CD4-positive, alpha-beta T cell treated with Interleukin-12 subunit alpha and Interleukin-12 subunit beta, for 1 hour (primary cell): ENCODE measurements at places on chromosomes 3 and 15.

DNA sequence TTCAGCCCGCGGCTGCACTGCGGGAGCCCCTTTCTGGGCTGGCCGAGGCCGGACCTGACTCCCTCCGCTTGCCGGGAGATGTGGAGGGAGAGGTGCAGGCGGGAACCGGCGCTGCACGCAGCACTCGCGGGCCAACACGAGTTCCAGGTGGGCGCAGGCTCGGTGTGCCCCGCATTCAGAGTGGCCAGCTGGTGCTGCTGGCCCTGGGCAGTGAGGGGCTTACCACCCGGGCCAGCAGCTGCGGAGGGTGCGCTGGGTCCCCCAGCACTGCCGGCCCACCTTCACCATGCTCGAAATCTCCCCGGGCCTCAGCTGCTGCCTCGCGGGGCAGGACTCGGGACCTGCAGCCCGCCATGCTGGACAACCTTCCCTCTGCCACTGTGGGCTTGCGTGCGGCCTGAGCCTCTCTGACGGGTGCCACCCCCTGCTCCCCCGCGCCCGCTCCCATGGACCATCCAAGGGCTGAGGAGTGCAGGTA lies 733.5 kb upstream of the CCDC54 start:
- DNase-seq: no peak

GRCh38 chr3:133474251-133474801 lies 74.5 kb downstream of the BFSP2 start:
- DNase-seq: no peak

GRCh38 chr3:107461721-107462120 lies 61.0 kb upstream of the BBX start:
- DNase-seq: no peak

- DNase-seq: no peak
Measured at GRCh38 chr3:83843716-83844115, 1115.1 kb upstream of the CADM2 start.

- DNase-seq: no peak
Measured at GRCh38 chr3:136457793-136458192, 207.7 kb downstream of the PCCB start.

DNA sequence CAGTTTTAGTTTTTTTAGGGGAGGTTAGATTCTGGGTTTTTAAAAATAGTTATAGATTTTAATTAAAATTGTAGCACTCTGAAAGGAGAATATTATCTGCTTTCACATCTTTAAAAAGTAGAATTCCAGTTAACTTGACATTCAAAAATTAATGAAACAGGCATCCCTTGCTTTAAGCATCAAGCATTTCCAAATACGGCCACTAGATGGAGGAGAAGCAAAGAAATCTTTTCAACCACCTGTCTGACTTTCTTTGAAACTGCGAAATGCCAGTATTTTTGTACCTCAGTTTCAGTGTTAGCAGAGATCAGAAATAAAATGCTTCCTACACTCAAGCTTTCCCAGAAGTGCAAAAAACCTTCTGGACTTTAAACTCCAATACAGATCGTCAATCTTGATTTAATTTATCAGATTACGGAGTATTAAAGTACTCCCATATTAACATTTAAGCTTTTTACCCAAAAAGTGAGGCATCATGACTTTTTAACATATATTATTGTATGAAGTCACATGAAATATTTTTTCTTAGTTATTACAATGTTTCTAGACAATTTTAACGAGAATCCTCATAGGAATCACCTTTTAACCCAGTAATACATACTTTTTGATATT lies 153.3 kb downstream of the P3H2 start:
- DNase-seq: peak; percentile 50

DNA sequence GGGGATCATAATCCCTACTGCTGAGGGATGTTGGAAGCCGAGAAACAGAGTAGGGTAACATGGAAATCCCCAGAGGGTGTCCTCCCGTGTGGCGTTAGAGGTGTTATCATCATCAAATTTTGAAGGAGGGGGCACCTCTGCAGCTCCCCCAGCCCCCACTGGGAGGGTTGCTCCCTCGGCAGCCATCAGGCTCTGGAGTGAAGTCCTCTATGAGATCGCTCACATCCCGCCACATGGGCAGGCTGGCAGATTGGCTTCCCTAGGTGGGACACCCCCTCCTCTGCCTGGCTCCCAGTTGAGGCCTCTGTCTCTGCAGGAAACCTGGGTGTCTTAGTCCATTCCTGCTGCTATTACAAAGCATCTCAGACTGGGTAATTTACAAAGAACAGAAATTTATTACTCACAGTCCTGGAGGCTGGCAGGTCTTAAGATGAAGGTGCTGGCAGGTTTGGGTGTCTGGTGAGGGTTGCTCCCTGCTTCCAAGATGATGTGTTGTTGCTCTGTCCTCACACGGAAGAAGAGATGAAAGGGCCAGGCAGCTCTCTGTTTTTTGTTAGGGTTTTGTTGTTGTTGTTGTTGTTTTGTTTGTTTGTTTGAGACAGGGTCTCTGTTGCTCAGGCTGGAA lies 120.5 kb downstream of the NUP210 start:
- DNase-seq: no peak

GRCh38 chr3:47414666-47415587 lies 34.1 kb downstream of the PTPN23 start:
- DNase-seq: no peak

- no peak for DNase-seq
Measured at GRCh38 chr3:40911264-40911663, 288.0 kb upstream of the CTNNB1 start.

DNA sequence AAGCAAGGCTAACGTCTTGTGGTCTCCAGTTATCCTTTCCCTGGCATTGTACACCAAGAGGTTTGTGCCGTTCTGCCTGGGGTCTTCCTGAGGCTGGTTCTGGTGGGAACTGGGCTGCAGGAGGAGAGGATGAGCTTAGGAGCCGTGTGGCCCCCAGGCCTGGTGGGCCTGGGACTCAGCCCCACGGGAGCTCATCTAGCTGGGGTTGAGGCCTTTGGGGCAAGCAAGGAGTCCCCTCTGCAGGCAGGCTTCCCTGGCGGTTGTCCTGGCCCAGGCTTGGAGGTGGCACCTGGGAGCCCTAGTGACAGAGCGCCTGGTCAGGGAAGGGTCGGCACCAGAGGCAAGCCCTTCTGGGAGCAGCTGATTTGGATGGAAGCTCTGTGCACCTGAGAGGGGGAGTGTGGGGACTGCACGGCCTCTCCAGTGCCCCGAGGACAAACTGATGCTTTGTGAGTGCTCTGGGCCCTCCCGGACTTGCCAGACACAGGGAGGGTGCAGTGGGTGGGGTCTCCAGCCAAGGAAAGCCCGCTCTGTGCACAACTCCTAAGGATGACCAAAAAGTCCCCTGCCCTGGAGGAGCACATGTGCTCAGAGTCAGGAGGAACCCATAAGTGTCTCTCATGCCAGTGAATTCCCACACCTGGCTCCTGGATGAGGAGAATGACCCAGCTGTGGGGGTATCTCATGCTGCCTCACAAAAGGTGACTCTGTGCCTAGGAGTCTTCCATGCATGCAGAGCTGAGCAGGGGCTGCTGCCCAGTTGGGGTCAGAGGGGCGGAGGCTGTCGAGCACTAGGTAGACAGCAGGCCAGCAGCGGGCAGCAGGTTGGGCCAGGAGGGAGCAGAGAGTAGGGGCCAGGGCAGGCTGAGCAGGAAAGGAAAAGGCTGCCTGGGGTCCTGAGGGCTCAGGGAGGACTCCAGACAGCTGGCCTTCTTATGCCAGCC lies 2.7 kb downstream of the PAK6 start:
- no peak for DNase-seq

GRCh38 chr3:131125684-131126083 lies 99.0 kb downstream of the NEK11 start:
- no peak for DNase-seq

DNA sequence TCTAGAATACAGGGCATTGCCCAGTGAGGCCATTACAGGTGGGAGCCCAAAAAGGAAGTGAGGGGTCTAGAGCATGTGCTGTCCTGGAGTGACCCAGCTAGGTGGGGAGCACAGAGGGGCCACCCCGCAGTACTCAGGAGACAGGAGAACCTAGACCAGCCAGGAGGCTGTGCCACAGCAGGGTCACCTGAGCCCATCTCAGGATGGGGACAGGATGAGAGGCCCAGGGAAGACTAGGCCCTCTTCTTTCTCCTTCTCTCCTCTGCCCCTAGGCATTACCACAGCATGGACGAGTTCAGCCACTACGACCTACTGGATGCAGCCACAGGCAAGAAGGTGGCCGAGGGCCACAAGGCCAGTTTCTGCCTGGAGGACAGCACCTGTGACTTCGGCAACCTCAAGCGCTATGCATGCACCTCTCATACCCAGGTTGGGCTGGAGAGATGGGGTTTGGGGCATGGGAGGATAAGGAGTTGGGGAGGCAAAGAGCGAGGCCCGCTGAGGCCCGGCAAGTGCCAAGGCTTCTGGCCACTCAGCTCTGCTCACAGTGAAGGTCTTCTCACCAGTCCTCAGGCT lies 20.6 kb downstream of the LOXL1 start:
- no peak for DNase-seq

GRCh38 chr3:197463279-197463678 lies 92.5 kb downstream of the BDH1 start:
- DNase-seq: no peak

GRCh38 chr15:101038327-101039003 lies 119.3 kb downstream of the LRRK1 start:
- no peak for DNase-seq

- no peak for DNase-seq
Measured at GRCh38 chr3:49260806-49261324, 16.2 kb downstream of the C3orf62 start.

- DNase-seq: no peak
Measured at GRCh38 chr3:159652452-159652851, 336.2 kb upstream of the IL12A start.

DNA sequence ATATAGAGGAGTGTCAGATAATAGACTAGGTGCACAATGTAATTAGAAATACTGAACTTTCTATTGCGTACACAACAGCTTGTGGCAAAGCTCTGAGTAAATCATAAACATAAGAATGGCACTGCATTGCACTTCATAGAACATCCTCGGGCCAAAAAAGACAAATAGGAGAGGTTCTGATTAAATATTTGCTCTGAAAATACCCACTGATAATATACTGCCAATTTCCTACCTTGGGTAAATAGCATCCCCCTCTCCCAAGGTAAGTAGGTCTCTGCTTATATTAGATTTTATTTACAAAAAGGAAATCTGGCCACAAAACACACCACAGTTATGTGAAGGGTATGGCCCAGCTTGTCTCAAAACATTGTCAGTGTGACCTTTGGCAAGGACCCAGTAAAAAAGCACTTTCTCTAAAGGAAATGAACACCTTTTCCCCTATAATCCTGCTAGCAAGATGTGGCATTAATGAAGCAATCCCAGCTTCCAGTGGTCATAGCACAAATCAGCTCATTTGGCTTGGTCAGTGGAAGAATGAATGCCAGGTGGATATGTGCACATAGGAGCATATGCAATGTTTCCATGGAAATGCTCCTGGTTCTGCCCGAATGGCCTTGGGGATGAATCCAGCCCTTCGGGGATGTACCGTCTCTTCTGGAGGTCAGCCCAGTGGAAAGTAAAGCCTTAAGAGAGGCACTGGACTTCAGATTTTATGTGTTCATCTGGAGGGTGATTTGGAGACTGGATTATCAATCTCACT lies 315.9 kb downstream of the LSAMP start:
- DNase-seq: no peak

GRCh38 chr3:194640829-194641228 lies 7.6 kb upstream of the TMEM44 start:
- DNase-seq: peak; percentile 35

DNA sequence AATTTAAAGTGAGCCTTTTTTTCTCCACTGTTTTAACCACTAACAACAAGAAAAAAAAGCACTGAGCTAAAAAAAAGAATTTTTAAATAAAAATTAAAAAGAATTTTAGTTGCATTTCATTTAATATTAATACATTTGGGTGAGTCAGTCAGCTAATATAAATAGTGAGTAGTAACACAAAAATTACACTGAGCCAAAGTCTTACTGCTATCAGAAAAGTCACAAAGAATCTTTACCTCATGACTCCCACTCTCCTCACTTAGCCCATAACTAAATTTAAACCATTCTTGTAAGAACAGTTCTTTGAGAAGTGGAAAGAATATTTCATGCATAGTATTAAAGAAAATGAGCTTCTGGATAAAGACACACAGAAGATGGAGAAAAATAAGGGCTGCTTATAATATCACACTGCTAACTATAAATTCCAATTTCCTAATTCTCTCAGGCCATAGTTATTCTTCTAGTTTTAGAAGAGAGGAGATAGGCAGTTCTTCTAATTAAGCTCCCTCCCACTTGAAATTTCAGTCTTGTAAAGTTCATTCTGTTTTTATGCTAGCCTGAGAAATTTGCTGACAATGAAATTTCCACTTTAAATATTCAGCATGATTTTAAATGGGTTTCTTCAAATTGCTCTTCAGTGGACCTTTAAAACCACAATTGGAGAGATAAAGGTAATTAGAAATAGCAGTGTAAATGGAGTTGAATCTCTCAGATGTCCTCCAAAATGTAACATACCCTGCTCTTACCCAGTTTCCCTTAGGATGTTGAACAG lies 17.6 kb downstream of the SHQ1 start:
- no peak for DNase-seq

DNA sequence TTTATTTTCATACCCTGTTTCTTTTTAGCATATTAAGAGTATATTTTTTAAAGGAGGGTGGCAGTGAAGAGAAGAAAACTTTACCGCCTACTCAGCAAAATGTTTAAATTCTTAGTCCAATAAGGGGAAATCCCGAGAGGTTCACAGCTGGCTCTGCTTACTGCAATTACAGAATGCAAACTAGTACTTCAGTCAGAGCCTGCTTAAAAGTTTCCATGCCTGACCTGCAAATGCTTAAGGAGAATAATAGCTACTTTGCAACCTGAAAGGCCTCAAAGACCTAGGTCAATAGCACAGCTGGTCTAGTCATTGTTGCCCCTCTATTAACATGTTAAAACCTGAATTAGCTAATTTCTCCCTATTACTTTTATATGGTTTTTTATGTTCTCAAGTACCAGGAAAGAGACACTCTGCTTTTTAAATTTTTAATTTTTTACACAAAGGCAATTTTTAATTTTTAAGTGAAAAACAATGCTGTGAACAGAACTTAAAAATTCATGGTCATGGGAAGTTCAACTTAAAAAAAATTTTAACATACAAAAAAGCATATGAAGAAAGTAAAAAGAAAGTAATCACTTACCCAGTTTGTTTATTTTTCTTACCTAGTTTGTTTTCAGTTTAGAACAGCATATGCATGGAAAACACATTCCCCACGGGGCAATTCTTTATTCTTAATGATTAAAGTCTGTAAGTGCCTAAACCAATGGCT lies 79.2 kb downstream of the P3H2 start:
- DNase-seq: no peak

GRCh38 chr15:93020976-93021772 lies 67.8 kb downstream of the RGMA start:
- DNase-seq: no peak
